ENCODE measurements at places on chromosomes 2 and 18.

GRCh38 chr2:124121760-124122275, 96.7 kb downstream of the CNTNAP5 start:
- DNase-seq = no peak

GRCh38 chr2:171315781-171316180, 118.0 kb downstream of the METTL8 start:
- no peak for DNase-seq

DNA sequence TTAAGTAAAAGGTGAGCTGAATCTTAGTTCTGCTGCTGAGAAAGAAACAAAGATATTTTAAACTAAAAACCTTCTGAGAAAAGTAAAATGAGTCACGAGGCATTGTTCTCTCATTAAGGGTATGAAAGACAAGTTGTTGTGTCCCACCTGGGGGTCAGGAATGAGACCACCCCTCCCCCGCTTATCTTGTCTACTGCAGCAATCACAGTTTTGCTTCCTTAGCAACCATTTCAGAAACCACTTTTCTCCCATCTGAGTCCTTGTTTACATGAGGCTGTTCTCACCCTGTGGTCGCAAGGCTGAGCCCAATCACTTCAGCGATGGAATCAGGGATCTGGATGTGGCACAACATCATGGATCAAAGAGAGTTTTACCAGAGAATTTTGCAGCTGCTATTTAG, 377.6 kb upstream of the NETO1 start:
- no peak for DNase-seq

DNA sequence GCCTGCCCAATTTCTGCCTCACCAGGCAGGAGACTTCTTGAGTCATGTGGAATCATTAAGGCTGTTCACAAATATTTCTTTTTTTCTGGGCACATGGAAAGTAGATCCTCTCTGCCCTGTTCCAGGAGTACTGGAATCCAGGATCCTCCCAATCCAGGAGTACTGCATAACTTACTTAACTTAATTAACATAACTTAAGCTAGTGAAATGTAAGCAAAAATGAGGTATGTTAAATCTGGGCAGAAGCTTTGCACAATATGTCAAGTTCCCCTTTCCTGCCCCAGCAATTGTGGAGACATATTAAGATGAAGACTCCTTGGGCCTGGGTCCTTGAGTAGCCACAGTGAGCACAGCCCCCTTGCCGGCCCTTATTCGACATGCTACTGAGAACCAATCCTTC, 3.2 kb downstream of the CD207 start:
- no peak for DNase-seq

- no peak for DNase-seq
Measured at GRCh38 chr2:104599787-104600510, 254.0 kb upstream of the POU3F3 start.

DNA sequence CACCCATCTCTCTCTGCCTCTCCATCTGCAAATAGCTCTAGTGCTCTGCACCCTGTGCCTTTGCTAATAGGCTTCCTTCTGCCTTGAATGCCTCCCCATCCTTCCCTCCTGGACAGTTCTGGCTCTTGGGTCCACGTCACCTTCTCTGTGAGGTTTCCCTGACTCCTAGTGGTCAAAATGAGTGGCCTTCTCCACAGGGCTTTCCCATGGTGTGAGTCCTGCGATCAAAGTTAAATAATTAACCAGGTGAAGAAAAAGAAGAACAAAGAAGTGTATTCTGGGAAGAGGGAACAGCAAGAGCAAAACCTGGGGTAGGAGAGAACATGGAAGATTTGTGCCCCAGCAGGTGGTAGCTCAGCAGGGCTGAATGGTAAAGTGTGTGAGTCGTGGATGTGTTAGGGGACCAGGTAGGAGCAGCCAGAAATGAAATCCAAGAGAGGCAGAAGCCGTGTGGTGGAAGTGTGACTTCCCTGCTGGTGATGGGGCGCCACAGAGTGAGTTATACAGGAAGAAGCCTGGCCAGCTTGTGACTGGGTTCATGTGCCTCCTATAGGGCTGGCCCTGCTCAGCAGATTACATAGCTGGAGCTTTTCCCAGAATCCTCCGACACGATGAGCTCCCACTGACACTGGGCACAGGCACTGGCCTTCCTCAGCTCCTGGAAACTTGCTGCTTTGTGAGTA, 93.8 kb upstream of the LDAH start:
- no peak for DNase-seq

DNA sequence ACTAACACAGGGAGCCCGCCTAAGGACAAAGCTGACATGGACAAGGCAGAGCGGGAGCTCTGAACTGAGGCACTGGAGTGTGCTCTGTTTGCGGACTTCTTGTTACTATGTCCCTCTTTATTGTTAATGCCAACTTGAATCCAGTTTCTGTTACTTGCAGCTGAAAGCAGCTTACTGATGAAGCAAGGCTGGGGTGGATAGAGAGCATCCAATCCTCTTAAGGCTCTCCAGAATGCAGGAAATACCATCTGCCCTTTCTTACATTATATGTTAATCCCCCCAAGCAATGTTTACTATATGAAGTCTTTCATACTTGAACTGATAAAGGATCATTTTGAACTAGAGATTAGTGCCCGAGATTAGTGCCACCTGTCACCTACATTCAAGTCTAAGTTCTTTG, 9.4 kb downstream of the FAM210A start:
- DNase-seq = no peak

- DNase-seq = no peak
Measured at GRCh38 chr18:35642802-35643201, 61.3 kb downstream of the GALNT1 start.

- no peak for DNase-seq
Measured at GRCh38 chr18:58955738-58956137, 91.1 kb downstream of the ZNF532 start.

GRCh38 chr2:18741895-18742732, 152.7 kb upstream of the NT5C1B start:
- no peak for DNase-seq

DNA sequence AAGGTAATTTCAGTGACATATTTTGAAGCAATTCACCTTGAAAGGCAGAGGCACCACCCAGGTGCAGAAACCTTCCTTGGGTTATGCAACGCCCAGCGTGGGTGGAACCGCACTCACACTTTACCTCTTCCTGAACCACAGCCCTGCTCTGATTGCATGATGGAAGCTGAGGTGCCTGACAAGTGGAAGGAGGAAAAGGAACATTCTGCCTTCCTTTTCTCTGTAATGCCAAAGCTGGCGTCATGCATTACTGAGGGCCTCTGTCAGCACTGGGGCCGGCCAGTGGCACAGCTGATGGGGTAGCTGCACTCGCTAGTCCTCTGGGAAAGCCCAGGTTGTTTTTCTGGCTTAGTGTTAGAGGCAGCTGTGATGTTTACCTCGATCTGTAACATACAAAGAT, 266.5 kb downstream of the NEDD4L start:
- peak; percentile 41 for DNase-seq

GRCh38 chr2:169891593-169892298, 64.5 kb downstream of the UBR3 start:
- no peak for DNase-seq

- no peak for DNase-seq
Measured at GRCh38 chr2:171792157-171792556, 101.9 kb downstream of the SLC25A12 start.

GRCh38 chr2:84719434-84719833, 161.4 kb downstream of the TRABD2A start:
- no peak for DNase-seq

- DNase-seq = no peak
Measured at GRCh38 chr2:219199470-219200211, 6.9 kb upstream of the ZFAND2B start.

GRCh38 chr2:101961338-101962191, 30.2 kb upstream of the IL1R2 start:
- no peak for DNase-seq

DNA sequence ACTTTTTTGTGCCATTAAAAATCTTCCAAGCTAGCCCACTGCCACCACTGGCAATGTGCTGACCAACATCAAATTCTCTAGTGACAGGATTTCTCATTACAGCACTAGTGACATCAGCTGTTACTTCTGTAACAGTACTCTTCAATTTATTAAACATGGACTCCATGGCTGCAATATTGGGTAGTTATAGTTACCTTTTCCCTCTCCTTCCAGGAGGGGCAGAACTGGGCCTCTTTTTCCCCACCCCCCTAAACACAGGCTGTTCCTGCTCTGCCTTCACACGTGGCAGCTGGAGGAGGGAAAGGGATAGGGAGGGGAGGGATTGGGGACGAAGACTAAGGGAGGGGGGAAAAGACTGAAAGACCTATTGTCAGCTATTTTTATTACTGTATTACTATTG, 38.1 kb downstream of the TRAK2 start:
- no peak for DNase-seq

DNA sequence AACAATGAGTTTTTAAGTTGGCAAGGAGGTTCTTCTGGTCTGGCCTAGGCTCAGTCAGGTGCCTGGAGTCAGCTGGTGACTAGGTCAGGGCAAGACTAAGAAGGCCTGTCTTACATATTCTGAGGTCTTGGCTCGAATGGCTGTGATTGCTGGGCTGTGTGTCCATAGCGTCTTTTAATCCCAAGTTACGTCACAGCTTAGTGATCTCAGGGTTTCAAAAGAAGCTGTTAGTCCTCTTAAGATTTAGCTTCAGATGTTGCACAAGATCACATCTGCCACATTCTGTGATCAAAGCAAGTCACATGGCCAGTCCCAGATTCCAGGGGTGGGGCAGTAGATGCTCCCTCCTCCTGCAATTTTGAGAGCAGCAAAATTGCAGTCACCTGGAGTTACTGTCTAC, 61.3 kb downstream of the PKP4 start:
- DNase-seq = no peak

- DNase-seq = no peak
Measured at GRCh38 chr18:70276416-70277191, 12.2 kb upstream of the SOCS6 start.

DNA sequence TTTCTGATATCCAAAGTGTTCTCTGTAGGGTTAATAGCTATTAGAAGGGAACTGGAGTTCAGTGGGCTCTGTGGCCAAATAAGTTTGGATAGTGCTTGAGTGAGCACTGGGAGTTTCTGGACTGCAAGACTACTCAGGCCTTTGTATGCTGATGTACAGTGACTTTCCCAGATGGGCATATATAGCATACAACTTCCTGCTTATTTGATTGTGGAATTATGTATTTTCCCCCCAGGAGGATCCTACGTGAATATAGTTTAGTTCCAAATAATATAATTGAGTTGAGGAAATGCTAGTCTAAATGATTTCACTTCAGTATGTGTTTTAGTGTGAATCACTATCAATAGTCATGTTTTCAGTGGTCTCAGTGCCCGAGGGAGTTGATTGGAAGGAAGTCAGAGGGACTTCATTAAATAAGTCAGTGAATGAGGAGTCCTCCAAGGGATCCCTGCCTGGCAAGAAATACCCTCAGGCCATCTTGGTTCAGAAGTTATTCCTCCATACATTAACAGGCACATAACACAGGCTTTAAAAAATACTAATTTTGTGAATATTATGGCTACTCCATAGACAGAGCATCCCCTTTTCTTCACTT, 251.4 kb downstream of the PRKCE start:
- DNase-seq = no peak

- no peak for DNase-seq
Measured at GRCh38 chr18:22172594-22173049, 3.2 kb downstream of the GATA6 start.

DNA sequence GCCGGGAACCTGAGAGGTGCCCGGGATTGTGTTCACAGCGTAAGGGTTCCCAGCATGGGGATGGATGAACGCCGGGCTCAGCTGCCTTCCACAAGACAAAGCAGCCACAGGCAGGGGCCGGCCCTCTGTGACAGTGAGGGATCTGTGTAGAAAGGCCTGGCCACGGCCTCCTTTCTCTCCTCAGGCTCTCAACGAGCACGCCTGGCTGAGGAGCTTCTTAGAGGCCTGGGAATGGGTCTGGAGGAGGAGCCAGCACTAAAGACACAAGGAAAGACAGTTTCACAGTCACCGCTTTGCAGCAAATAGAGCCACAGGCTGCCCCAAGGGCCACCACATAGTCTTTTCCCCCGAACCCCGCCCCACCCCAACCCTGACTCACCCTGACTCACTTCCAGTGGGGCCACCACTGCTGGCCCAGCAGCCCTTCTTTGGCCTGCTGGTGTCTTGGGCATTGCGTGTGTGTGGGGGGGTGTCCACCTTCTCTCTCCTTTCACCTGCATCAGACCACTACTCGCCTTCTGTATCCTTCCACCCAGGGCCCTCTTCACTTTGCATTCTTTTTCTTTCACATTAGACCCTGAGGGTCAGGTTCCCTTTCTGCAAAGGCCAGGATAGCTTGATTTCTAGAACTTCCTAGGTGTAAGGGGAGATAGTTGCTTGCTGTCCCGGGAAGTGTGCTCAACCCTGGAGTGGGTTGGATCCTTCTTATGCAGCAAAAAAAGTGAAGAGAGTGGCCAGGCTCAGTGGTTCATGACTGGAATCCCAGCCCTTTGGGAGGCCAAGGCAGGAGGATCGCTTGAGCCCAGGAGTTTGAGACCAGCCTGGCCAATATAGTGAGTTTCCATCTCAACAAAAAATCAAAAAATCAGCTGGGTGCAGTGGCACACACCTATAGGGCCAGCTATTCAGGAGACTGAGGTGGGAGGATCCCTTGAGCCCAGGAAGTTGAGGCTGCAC, 19.3 kb upstream of the HPCAL1 start:
- no peak for DNase-seq

- no peak for DNase-seq
Measured at GRCh38 chr18:73948497-73948896, 199.1 kb downstream of the FBXO15 start.

- DNase-seq = no peak
Measured at GRCh38 chr2:155815275-155815674, 517.2 kb downstream of the NR4A2 start.

DNA sequence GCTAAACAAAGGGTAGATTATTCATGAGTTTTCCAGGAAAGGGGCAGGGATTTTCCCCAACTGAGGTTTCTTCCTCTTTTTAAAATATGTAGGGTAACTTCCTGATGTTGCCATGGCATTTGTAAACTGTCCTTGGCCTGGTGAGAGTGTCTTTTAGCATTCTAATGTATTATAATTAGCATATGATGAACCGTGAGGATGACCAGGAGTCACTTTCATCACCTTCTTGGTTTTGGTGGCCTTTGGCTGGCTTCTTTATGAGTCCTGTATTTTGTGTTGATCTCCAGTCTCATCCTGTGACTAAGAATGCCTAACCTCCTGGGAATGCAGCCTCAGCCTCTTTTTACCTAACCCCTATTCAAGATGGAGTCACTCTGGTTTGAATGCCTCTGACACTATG, 391.0 kb upstream of the LINC00305 start:
- no peak for DNase-seq

- no peak for DNase-seq
Measured at GRCh38 chr2:173681881-173682650, 283.1 kb downstream of the SP3 start.

- no peak for DNase-seq
Measured at GRCh38 chr2:109197491-109198418, 68.8 kb downstream of the SH3RF3 start.
